Stimulated activated CD8-positive, alpha-beta memory T cell treated with anti-CD3 and anti-CD28 coated beads, Interleukin-4, amount 100 ng/mL, for 48 hours (primary cell): ENCODE measurements at places on chromosomes 6 and 20.

GRCh38 chr6:134103006-134103405 lies 50.6 kb upstream of the SLC2A12 start:
- no peak for DNase-seq

GRCh38 chr6:42113936-42114636 lies 28.3 kb downstream of the C6orf132 start:
- DNase-seq = no peak

- DNase-seq = no peak
Measured at GRCh38 chr6:111777357-111777756, 95.9 kb downstream of the FYN start.

DNA sequence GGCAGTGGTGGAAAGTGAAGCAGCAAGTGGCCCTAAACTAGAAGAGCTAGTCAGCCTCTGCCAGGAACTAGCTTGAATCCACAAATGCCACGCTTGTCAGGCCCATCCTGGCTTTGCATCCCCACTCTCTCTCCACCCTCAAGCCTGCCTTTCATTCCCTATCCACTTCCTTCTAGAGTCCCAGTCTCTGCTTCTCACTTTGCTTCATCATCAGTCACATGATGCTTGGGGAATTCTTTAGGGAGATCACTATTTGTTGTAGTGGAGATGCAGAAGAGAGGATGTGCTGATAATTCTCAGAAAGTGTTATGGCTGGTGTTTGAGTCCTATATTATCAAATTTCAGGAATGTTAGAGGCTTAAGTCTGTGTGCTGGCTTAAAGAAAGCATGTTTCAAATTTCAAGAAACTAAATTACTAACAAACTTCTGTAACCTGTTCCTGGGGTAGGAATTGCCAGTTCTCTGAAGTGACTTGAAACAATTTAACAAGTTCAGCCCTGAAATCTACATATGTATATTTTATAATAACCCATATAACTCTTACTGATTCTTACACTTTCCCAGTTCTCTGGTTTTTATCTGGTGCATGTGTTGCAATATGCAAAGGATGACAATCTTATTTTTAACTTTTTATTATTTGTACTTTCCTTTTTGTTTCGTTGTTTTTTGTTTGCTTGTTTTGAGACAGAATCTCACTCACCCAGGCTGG lies 7.5 kb downstream of the TRIM39 start:
- DNase-seq = no peak

GRCh38 chr6:128511506-128511905 lies 8.9 kb downstream of the PTPRK start:
- DNase-seq = no peak

GRCh38 chr6:37602801-37603200 lies 94.9 kb downstream of the MDGA1 start:
- no peak for DNase-seq

GRCh38 chr6:72946774-72947173 lies 278.5 kb downstream of the KHDC1L start:
- no peak for DNase-seq

DNA sequence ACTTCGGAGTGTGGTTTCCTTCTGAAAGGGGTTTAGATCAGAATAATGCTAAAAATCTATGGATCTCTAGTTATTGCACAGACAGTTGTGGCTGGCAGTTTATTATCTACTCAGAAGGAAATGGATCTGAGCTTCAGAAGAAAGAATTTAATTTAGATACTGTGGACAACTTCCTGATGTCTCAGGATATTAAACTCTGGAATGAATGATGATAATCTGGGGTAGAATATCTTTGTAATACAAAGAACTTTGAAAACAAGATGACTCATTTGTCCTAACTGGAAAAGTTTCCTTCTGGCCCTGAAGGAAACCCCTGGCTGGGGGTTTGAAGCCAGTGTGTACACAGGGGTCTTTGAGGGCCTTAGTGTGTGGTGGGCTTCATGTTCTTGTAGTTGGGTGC lies 78.0 kb downstream of the EDN3 start:
- no peak for DNase-seq
